SJCRH30 (cell line): ENCODE measurements at places on chromosomes 11 and 22.

DNA sequence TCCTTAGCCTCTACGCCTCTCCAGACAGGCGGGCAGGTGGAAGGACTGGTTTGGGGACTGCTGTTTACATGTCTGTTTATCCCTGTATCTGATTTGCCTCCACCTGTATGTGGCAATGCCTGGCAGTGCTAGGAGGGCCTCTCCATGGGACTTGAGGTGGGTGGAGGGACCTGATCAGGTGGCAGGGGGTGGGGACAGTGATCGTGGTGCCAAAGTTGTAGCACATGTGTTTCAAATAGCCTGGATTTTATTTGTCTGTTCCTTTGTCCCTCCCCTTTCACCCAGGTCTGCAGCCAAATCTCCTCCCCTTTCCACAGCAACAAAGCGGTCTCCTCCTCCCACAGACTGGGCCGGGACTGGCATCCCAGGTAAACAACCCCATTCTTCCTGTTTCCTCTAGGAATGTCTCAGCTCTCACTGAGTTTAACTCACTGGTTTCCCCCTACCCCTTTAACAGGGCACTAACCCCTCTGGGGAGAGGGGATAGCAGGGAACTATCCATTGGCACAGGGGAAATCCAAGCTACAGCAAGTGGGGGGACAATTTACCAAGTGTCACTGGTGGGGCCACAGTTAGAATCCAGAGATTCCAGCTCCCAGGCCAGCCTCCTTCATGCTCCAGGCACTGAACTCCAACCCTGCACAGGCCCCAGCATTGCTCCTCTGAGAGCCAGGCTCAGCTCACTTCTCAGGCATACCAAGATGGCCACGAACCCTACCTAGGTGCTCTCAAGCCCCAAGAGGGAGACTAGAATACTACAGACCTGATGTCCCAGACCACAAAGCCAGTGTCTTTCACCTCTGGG, 22.9 kb upstream of the TLCD5 start:
- DNase-seq: no peak

DNA sequence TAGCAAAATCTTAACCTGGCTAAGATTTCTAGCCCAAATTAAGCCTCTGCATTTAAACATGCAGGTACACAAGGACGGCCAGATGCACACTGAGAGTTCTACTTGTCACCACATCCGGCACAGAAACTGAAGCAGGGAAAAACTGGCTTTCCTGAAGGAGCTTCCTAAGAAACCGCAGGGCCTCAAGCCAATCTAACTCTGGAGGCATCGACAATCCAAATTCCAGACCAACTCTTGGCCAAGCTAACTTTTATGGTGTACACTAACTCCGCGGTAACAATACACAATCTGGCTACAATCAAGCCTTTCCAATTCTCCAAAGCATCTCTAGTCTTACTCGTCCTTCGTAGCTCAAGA, 1.2 kb downstream of the MSANTD2 start:
- DNase-seq: peak; percentile 32

GRCh38 chr11:74311352-74311926, at the start of gene P4HA3:
Gene P4HA3 (minus strand): TSS chr11:74311640. CDS start chr11:74311611, 29 bp downstream.
- no peak for DNase-seq

- no peak for DNase-seq
Measured at GRCh38 chr11:9576701-9577381, 3.4 kb downstream of the WEE1 start.

DNA sequence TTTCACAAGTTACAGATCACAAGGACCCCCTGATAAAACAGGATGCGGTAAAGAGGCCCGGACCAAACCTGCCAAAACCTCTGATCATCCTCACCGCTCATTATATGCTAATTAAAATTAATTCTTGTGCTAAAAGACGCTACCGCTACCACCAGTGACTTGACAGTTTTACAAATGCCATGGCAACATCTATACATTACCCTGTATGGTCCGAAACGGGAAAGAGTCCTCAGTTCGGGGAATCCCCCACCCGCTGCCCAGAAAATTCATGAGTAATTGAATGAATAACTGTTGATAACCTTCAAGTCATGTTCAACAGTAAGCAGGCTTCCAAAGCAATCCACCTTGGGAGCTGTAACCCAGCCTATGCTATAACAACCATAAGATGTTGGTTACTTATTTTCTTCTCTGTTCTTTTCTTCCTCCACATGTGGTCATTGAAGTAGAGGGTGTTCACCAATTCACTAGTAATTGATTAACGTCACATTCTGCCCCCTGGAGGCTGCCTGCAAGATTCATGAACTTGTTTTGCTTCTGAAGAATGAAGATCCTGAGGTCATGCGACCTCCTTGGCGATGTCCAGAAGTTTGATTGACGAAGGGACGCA, 20.6 kb downstream of the APOBEC3H start:
- DNase-seq: peak; percentile 33

DNA sequence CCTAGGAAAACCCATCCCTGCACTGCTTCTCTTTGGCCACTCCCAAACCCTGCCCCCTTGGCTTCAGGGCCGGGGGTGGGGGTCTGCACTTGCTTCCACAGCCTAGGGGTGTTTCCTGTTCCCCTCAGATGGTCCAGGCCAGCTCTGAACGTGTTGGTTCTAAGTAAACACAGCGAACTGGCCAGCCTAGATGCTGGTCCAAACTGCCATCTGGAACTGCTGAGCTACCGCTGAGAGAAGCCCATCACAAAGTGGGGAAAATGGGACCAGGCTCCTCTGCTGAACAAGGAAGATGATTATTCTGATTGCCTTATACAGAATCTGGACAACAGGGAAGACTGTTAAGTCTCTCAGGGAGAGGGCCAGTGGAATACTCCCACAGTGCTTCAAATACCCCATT, 23.5 kb upstream of the YPEL1 start:
- no peak for DNase-seq

GRCh38 chr11:108558222-108558621, 35.3 kb downstream of the EXPH5 start:
- no peak for DNase-seq

DNA sequence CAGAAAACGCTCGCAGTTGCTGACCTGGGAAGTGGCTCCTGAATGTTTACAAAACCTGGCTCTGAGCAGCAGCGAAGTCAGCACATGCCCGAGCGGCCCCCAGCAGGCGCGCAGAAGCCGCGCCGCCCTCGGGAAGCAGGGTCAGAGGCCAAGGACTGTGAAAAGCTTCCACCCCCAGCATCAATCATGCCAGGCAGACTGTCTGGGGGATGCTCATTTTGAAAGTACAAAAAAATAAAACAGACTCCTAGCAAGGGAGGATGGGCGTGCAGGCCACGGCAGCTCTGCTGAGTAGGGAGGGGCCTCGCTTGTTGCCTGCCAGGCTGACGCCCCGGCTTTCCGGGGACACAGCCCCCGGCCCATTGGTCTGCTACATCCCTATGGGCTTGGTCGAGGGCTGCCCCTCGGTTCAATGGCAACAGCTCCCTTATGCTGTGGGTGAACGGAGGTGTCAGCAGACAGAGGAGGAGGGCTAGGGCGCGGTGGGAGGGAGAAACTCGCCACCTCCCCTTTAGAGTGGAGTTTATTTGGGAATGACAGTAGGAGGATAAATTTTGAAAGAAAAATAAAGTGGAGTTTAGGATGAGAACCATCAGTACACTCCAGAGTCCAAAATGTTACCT, 37.7 kb upstream of the GNB1L start:
- DNase-seq: peak; percentile 34

GRCh38 chr11:11978792-11979487, 29.5 kb downstream of the DKK3 start:
- peak; percentile 98 for DNase-seq

- DNase-seq: no peak
Measured at GRCh38 chr11:65338676-65339075, 5.0 kb downstream of the DPF2 start.

GRCh38 chr11:68146010-68146540, 24.9 kb upstream of the CHKA start:
- DNase-seq: no peak

GRCh38 chr11:10380921-10381320, 74.1 kb upstream of the AMPD3 start:
- no peak for DNase-seq

DNA sequence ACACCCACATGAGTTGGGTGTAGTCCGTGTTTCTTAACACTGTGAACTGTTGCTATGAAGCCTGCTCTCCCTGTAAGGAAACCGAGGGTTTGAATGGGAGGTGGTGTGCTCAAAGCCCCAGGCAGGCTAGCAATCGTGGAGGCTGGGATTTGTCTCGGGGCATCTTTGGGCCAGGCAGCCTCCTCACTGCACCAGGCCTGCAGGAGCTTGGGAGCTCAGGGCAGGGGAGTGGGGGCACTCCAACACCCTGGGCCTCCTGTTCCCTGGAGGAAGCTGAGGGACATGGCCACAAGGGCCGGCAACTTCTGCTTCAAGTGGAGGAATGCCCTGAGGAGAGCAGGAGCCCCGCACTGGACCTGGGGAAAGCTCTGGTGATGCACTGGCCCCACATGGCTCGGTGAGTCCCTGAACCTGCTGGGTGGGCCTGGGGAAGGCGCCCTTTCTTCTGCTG, 164.7 kb upstream of the B3GAT1 start:
- DNase-seq: no peak

GRCh38 chr11:62577046-62577714, 3.5 kb upstream of the EEF1G start:
- no peak for DNase-seq

DNA sequence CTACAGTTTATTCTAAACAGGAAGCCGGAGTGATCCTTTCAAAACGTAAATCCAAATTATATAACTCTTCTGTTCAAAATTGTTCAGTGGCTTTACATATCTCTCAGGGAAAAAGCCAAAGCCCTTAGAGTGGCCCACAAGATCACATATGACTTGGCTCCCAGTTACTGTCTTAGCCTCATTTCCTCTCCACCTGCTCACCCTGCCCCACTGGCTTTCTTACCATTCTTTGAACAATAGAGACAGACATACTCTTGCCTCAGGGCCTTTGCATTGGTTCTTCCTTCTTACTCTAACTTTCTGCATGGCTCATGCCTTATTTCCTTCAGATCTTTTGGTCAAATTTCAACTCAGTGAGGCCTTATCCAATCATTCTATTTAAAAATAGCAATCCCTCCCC, 52.1 kb downstream of the STIM1 start:
- DNase-seq: no peak

GRCh38 chr11:128939591-128939990, 3.1 kb downstream of the TP53AIP1 start:
- DNase-seq: peak; percentile 59

DNA sequence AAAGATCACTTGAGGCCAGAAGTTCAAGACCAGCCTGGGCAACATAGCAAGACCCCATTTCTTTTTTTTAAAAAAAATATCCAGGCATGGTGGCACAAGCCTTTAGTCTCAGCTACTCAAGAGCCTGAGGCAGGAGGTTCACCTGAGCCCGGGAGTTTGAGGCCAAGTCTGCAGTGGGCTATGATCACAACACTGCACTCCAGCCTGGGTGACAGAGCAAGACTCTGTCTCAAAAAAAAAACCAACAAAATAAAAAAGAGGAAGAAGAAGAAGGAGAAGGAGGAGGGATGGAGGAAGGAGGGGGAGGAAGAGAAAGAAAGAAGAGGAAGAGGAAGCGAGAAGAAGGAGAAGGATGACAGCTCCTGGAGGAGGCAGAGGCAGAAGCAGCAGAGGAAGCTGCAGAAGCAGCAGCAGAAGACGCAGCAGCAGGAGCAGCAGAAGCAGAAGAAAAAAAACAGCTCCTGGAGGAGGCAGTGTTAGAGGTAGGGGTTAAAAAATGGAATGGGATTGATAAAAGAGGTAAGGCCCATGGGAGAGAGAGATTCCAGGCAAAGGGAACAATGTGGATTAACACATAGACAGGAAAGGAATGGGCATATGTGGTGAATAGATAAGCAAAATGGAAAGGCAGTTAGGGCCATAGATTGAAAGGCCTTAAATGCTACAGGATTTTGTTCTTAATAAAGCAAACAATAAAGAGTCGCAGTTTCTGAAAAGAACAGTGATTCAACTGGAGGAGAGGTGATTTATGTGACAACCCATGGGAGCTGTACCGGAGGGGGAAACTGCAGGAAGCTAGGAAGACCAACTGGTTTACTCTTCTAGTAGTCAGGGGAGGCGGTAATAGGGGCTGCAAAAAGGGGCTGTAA, 10.9 kb downstream of the PRCP start:
- DNase-seq: no peak

- DNase-seq: no peak
Measured at GRCh38 chr11:78535027-78535426, 39.6 kb downstream of the NARS2 start.

DNA sequence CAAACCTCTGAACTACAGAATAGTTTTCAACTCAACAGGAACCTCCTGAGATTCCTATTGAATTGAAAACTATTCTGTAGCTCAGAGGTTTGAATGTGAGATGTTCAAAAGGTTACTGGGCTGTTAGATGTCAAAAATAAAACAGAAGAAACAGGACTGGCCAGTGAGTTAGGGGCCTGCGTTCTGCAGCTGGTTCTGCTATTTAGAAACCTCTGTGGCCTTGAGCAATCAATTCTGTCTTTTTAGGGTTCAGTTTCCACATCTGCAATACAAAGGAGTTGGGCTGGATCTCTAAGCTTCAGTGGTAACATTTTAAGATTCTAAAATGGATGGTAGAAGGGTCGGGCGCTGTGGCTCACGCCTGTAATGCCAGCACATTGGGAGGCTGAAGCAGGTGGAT, 55.8 kb downstream of the CLMP start:
- no peak for DNase-seq

DNA sequence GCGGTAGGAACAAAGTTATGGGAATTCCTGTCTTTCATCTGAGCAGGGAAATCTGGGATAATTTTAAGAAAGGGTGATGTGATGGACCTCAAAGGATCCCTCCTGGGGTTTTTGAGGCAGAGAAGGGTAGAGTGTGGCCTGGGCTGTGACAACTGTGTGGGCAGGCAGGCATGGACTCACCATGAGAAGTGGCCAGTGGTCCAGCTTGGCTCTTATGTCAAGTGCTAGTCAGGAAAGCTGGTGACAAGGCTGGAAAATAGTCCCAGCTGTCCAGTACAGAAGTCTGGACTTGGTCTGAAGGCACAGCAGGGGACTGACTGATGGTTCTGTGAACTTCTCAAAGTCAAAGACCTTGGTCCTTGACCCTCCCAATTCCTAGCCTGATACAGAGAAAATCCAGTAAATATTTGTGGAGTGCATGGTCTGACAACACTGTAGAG, 1.7 kb downstream of the PPFIBP2 start:
- DNase-seq: no peak

DNA sequence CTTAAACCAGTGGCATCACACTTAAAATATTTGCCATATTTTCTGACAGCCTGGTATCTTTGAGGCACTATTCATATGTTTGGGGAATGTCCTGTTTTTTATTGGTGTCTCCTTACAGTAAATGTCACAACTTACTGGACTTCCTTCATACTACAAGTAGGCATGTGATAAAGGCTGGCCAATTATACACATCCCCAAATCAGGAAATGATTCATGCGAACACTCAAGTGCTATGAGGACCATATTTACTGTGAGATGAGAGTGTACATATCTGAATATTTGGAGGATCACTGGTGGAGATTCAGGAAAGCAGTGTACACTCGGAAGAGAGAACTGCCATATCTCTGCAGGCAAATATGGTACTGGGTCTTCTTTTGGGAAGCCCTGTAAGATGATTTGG, 913.8 kb upstream of the CHORDC1 start:
- DNase-seq: no peak

- DNase-seq: peak; percentile 81
Measured at GRCh38 chr11:82927264-82927880, 25.8 kb downstream of the DDIAS start.

- DNase-seq: no peak
Measured at GRCh38 chr11:123742724-123743120, 1.3 kb upstream of the ZNF202 start.

GRCh38 chr22:50605002-50605612, 4.5 kb downstream of the MAPK8IP2 start:
- DNase-seq: no peak
